ENCODE measurements at places on chromosomes 16 and 17. TPM values are rescaled to one million over a fixed set of nuclear protein-coding genes. Genes with fewer than 3 reads are reported as not detected.

- peak overlapping the region; percentile 76 for H3K27ac ChIP-seq
- H3K4me1 ChIP-seq: peaks cover 82% of the 10 kb centered on the region
- DNase-seq: peak; percentile 97
- no peaks in the 10 kb centered on the region for H3K36me3 ChIP-seq
- no peak overlapping the region for H3K4me3 ChIP-seq
These were observed 73.0 kb upstream of the DNAH17 start for GRCh38 chr17:78650093-78650715.

GRCh38 chr17:48322060-48322459 is 108.0 kb downstream of the SKAP1 start:
- no peak overlapping the region for H3K27ac ChIP-seq
- no peaks in the 10 kb centered on the region for H3K27me3 ChIP-seq
- H3K36me3 ChIP-seq: no peaks in the 10 kb centered on the region
- no peaks in the 10 kb centered on the region for H3K4me1 ChIP-seq

DNA sequence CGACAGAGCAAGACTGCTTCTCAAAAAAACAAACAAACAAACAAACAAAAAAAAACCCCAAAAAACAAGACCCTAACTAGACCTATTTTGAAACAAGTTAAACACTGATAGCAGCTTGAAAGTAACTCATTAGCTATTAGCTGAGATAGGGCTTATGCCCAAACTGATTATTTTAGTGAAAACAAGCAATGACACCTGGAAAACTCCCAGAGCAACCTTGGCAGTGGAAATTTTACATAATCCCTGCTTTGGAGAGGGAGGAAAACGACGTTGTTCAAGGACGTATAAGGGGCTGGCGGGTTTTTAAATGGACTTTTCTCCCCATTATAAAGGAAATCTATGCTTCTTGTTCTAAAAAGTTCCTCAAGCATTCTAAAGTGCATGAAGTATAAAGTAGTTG is 45.4 kb upstream of the AQP8 start:
- no peak overlapping the region for H3K27ac ChIP-seq
- H3K4me3 ChIP-seq: no peak overlapping the region
- DNase-seq: no peak
- H3K4me1 ChIP-seq: peaks cover 7% of the 10 kb centered on the region
- H3K27me3 ChIP-seq: no peaks in the 10 kb centered on the region

- H3K4me3 ChIP-seq: no peak overlapping the region
- no peak overlapping the region for H3K27ac ChIP-seq
- DNase-seq: no peak
- no peaks in the 10 kb centered on the region for H3K36me3 ChIP-seq
- no peaks in the 10 kb centered on the region for H3K27me3 ChIP-seq
These were observed 258.6 kb downstream of the HS3ST3B1 start for GRCh38 chr17:14559264-14560119.

DNA sequence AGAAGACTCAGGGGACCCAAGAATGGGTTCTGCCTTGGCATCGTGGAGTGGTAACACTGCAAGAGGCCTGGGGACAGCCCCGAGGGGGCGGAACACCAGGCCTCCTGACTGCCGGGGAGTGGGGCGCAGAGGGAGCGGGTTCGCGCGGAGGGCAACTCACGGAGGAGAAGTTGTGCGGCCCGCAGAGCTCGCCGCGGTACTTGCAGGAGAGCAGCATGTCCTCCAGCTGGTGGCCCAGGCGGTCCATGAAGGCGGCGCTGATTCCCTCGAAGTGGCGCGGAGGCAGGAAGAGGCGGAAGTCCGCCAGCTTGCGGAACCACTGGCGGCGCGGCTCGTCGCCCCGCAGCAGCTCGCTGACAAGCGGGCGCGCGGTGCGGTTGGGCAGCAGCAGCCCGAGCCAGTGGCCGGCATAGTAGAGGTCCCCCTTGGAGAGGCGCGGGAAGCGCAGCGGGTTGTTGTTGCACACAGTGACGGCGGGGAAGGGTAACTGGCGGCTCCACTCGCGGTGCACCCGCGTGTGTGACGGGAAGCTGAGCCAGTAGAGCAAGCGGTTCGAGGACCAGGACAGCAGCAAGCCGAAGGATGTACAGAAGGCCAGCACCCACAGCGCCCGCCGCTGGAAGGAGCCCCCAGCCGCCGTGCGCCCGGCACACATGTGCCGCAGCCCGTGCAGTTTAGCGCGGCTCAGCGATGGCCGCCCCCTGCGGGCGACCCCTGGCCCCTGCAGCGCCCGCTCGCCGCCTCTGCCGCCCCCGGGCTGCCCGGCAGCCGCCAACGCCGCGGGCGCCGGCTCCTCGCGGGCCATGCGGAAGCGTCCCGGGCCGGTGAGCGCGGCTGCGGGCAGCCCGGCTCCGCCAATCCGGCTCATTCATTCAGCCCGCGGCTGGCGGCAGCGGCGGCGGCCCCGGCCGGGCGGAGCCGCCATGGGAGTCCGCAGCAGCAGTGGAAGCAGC is 1.6 kb downstream of the ASIC2 start:
- H3K4me1 ChIP-seq: no peaks in the 10 kb centered on the region
- H3K27ac ChIP-seq: no peak overlapping the region
- no peak overlapping the region for H3K4me3 ChIP-seq
- DNase-seq: no peak

GRCh38 chr16:49491106-49491670 is 117.6 kb downstream of the C16orf78 start:
- no peak overlapping the region for H3K4me3 ChIP-seq
- H3K27me3 ChIP-seq: peaks cover 11% of the 10 kb centered on the region
- H3K27ac ChIP-seq: no peak overlapping the region
- no peak for DNase-seq
- no peaks in the 10 kb centered on the region for H3K36me3 ChIP-seq
- no peaks in the 10 kb centered on the region for H3K4me1 ChIP-seq

GRCh38 chr17:4425398-4425797 is 8.3 kb upstream of the SPNS3 start:
- H3K4me3 ChIP-seq: no peak overlapping the region
- H3K36me3 ChIP-seq: no peaks in the 10 kb centered on the region
- no peak overlapping the region for H3K27ac ChIP-seq
- no peak for DNase-seq

GRCh38 chr17:74812109-74813009 is 36.2 kb upstream of the NAT9 start:
- no peaks in the 10 kb centered on the region for H3K4me1 ChIP-seq
- H3K36me3 ChIP-seq: no peaks in the 10 kb centered on the region
- no peak overlapping the region for H3K27ac ChIP-seq
- H3K27me3 ChIP-seq: no peaks in the 10 kb centered on the region
- no peak for DNase-seq
- H3K4me3 ChIP-seq: no peak overlapping the region

- no peak overlapping the region for H3K4me3 ChIP-seq
- no peaks in the 10 kb centered on the region for H3K36me3 ChIP-seq
- no peak overlapping the region for H3K27ac ChIP-seq
- peaks cover 13% of the 10 kb centered on the region for H3K4me1 ChIP-seq
- no peak for DNase-seq
These were observed 9.0 kb downstream of the RAB11FIP4 start for GRCh38 chr17:31400481-31400950.

- no peaks in the 10 kb centered on the region for H3K27me3 ChIP-seq
- H3K27ac ChIP-seq: no peak overlapping the region
- no peak overlapping the region for H3K4me3 ChIP-seq
These were observed 17.7 kb downstream of the ZNHIT3 start for GRCh38 chr17:36504156-36504545.

WSB1 gene
- total RNA-seq: 93.3 TPM

GRCh38 chr16:49179714-49180330 is 101.8 kb downstream of the CBLN1 start:
- no peaks in the 10 kb centered on the region for H3K36me3 ChIP-seq
- H3K4me1 ChIP-seq: no peaks in the 10 kb centered on the region
- no peak overlapping the region for H3K4me3 ChIP-seq
- no peaks in the 10 kb centered on the region for H3K27me3 ChIP-seq
- no peak overlapping the region for H3K27ac ChIP-seq
- DNase-seq: no peak

DNA sequence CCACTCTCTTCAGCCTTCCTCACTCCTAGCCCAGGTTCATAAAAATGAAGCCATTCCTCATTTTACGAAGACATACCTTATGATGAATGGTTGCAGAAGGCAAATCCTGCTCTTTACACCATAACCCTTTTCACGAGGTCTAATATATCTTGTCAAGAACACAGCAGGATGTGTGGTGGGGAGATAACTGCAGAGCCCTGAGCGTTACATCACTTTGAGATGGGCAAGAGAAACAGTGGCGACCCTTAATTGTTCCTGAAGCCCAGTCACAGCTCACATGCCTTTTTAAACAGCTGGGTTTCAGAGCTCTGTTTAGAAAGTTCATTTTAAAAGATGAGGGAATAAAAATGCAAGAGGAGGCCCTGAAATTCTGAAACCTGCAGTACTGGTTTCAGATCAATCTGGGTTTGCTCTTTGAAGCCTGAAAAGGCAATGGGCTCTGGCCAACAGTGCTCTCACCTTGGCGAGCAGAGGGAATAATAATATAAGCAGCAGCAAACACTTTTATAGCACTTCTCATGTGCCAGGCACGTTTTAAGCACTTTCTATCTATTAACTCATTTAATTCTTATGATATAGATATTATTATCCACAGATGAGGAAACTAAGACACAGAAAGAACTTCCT is 2.9 kb downstream of the FAM117A start:
- H3K4me3 ChIP-seq: no peak overlapping the region
- no peaks in the 10 kb centered on the region for H3K27me3 ChIP-seq
- peaks cover 24% of the 10 kb centered on the region for H3K4me1 ChIP-seq
- DNase-seq: no peak
- H3K36me3 ChIP-seq: 0 out of 3 replicates have a peak, but pooled peaks cover 3% of the 10 kb centered on the region

DNA sequence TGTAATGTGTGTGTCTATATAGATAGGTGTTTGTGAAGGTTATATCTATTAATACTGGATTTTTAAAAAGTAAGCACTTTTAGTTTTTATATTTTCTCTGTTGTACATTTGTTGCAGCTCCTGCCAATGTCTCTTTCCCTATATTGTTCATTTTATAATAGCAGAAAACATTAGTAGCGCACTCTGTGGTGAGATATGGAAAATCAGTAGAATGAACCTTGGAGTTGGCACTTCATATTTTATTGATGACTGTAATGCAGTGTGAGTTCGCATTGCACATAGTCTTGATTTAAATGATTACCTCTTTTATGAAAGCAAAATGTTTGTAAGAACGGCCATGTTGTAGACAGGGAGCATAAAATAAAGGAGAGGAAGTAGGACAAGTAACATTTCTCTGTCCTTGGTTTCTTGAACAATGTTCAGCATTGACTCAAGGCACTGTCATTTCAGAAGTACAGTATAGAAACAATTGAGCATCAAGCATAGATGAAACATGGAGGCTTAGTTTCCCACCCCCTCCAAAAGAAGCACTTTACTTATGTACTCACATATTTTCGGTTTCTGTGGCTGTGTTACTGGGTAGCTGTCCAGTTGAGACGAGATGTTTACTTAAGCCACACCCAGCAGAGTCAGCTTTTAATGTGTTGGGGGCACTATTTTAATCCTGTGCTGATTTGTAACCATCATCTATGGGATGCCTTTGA is 74.0 kb downstream of the TANC2 start:
- no peaks in the 10 kb centered on the region for H3K4me1 ChIP-seq
- no peaks in the 10 kb centered on the region for H3K36me3 ChIP-seq
- no peak overlapping the region for H3K27ac ChIP-seq
- DNase-seq: no peak
- H3K27me3 ChIP-seq: no peaks in the 10 kb centered on the region

- no peak overlapping the region for H3K4me3 ChIP-seq
- no peak for DNase-seq
- H3K27me3 ChIP-seq: 0 out of 3 replicates have a peak, but pooled peaks cover 11% of the 10 kb centered on the region
These were observed 169.1 kb downstream of the WSCD1 start for GRCh38 chr17:6239241-6239798.

DNA sequence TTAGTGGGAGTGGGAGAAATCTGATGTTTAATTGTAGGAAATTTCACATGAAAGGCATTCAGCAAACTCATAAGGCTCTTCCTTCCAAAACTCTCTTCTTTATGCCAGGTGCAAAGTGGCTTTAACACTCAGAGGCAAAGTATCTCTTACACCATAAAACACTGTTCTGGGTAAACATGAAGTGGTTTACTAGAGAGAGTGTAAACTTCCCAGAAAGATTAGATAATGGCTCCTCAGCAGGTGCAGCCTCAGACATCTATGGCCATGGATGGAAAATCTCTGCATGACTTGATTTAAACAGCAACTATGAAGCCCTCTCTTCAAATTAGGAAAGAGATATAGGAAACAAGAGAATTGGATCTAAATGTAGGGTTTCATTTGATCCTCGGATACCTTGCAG is 583.1 kb upstream of the SALL1 start:
- no peak for DNase-seq
- no peaks in the 10 kb centered on the region for H3K36me3 ChIP-seq
- H3K27me3 ChIP-seq: 0 out of 3 replicates have a peak, but pooled peaks cover 3% of the 10 kb centered on the region

- H3K27me3 ChIP-seq: no peaks in the 10 kb centered on the region
- peaks cover 55% of the 10 kb centered on the region for H3K36me3 ChIP-seq
- H3K4me3 ChIP-seq: no peak overlapping the region
- no peak overlapping the region for H3K27ac ChIP-seq
- peak; percentile 65 for DNase-seq
These were observed 23.0 kb downstream of the SUPT6H start for GRCh38 chr17:28684963-28685362.

DNA sequence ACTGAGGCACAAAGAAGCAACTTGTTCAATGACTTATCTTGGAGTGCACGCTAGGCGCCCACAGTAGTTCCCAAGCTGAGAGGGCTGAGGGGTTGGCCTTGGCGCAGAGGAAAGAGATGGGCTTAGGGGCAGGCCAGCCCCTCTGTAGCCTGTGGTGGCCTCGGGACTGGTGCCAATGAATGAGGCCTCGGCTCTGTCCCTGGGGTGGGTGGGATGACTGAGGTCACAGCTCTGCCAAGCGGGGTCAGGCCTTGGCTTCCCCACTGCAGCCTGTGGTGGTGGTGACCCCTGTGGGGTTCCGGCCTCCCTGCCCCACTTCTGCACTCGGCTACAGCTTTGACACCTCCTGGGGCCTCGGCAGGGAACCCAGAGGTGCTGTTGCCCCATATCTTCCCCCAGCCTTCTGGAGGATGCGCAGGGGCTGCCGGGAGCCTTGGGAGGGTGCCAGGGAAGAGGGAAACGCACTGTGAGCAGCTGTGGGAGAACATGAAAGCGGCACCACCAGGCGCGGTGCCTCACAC is 46.0 kb downstream of the BEAN1 start:
- no peaks in the 10 kb centered on the region for H3K36me3 ChIP-seq
- H3K27ac ChIP-seq: no peak overlapping the region
- peaks cover 58% of the 10 kb centered on the region for H3K27me3 ChIP-seq

NIP7 gene
- 114 TPM for total RNA-seq

RPGRIP1L gene
- total RNA-seq: 17.8 TPM

C1QTNF8 gene
- total RNA-seq: not detected

All from HepG2 (cell line).